ENCODE measurements at places on chromosomes 7 and 10. TPM values are rescaled to one million over a fixed set of nuclear protein-coding genes. Genes with fewer than 3 reads are reported as not detected.

- DNase-seq, result no peak
- H3K4me1 ChIP-seq, result no peaks in the 10 kb centered on the region
- no peak overlapping the region for H3K4me3 ChIP-seq
- H3K27ac ChIP-seq, result no peak overlapping the region
- H3K36me3 ChIP-seq, result no peaks in the 10 kb centered on the region
These were observed 70.5 kb upstream of the ADGRA1 start for GRCh38 chr10:133017203-133017601.

- no peaks in the 10 kb centered on the region for H3K27me3 ChIP-seq
- H3K36me3 ChIP-seq, result no peaks in the 10 kb centered on the region
- no peaks in the 10 kb centered on the region for H3K4me1 ChIP-seq
These were observed 14.0 kb downstream of the CYP3A7 start for GRCh38 chr7:99720800-99721595.

DNA sequence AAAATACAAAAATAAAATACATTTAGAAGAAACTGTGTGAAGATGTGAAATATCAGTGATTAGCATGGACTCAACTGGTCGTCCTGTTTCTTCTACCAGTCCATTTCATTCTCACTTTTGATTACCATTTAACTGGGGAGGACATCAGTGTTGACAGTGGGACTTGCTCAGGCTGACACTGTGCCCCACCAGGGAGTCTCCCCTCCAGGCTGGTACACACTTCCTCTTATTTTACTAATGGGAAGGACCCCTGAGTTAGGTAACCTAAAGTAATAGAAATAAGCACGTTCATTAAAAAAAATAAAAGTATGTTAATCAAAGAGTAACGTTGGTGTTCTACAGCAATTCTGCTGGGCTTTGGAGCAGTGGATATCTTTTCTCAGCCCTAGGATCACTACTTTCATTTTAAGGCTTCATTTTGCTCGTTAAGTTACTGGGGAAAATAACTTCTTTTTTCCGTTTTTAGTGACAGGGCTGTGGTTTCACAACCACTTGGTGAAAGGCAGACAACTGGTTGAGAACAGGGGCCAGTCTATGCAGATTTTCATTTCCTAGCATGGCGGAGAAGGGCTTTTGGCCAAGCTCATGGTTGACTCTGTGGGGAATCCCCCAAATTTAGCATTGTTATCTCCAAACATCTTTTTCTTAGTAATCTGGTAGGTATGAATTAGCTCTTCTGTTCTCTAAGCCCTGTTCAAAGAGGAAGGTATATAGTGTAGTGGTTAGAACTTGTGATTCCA, 2.1 kb downstream of the SNX10 start:
- H3K27me3 ChIP-seq, result no peaks in the 10 kb centered on the region
- H3K4me3 ChIP-seq, result no peak overlapping the region
- H3K4me1 ChIP-seq, result peaks cover 13% of the 10 kb centered on the region
- no peak for DNase-seq

DNA sequence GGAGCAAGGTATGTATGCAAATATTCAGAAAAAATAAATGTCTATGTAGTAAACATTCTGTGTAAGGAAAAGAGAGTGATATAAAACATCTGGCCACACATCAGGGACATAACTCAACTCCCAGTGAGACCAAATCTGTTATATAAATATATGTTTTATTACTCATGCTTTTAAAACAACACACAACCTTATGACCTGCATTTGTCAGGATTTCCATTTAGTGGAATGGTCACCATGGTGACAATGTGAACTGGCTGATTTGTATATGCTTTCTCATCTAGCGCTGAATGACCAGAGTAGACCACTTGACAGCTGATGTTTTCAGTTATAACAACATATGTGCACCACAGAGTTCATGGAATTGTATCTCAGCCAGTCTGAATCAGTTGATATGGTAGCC, 551.7 kb downstream of the HTR7 start:
- no peak overlapping the region for H3K4me3 ChIP-seq
- H3K27me3 ChIP-seq, result no peaks in the 10 kb centered on the region
- H3K27ac ChIP-seq, result no peak overlapping the region
- no peaks in the 10 kb centered on the region for H3K4me1 ChIP-seq
- no peaks in the 10 kb centered on the region for H3K36me3 ChIP-seq

DNA sequence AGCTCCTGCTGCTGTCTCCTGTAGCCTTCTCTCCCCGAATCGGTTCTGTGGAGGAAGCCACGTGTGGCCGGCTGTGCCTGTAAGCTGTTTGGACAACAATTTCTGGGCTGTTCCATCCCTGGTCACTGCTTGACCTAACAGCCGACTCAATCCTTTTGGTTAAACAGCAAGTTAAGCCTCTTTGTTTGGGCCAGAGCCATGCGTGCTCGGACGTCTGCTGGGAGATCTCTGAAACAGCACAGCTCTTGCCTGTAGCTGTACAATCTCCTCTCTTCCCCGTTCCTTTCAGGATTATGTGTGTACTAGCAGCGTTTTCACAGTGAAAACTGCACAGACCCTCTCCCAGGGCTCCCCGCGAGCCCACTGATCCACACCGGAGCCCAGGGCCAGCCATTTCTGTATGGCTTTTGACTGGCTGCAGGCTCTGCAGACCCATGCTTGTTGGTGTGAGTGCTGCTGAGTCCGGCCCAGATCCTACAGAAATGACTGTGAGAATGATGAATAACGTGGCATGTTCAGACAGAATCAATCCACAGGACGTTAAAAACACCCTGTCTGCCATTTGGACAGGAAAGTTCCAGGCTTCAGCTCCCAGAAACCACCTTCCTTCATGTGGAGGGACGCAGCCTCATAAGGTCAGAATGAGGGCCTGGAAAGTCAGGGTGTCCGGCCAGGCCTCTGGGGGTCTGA, 428.6 kb upstream of the ADARB2 start:
- H3K4me3 ChIP-seq, result no peak overlapping the region
- no peaks in the 10 kb centered on the region for H3K4me1 ChIP-seq
- no peak overlapping the region for H3K27ac ChIP-seq
- no peaks in the 10 kb centered on the region for H3K36me3 ChIP-seq
- peaks cover 11% of the 10 kb centered on the region for H3K27me3 ChIP-seq

DNA sequence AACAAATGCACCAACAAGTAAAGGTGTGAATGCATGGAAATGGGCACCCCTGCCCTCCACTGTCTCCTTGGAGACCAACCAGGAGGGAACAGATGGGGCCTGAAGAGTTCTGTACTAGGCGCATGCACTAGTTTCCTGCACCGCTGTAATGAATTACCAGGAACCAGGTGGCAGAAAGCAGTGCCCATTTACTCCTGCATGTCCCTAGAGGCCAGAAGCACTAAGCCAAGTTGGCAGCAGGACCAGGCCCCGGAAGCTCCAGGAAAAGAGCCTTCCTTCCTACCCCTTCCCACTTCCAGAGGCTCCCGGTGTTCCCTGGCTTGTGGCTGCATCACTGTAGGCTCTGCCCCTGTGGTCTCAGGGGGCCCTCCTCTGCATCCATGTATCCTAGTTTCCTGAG, 237.5 kb upstream of the PPP2R2D start:
- H3K4me1 ChIP-seq, result no peaks in the 10 kb centered on the region
- H3K36me3 ChIP-seq, result no peaks in the 10 kb centered on the region
- no peak overlapping the region for H3K27ac ChIP-seq

DNA sequence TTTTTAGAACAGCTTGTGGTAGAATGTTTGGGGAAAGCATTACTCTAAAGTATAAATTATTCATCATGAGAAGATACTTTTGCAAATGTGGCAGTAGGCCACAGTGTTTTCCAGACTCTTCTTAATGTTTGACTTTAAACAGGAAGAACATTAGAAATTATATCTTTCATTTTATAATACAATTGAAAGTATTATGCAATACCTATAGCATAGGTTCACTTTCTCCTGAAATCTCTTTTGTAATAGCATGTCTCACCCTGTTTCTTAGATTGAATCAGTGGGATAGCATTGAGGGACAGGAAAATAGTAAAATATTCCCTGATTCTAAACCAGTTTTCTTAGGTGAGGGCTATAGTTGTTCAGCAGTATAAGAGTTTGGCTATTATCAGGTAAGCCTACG, 23.1 kb downstream of the ANKIB1 start:
- H3K27ac ChIP-seq, result no peak overlapping the region
- no peak overlapping the region for H3K4me3 ChIP-seq
- H3K27me3 ChIP-seq, result no peaks in the 10 kb centered on the region
- no peaks in the 10 kb centered on the region for H3K4me1 ChIP-seq

GRCh38 chr7:45237788-45238461, 80.3 kb downstream of the RAMP3 start:
- DNase-seq, result no peak
- H3K27ac ChIP-seq, result no peak overlapping the region

DNA sequence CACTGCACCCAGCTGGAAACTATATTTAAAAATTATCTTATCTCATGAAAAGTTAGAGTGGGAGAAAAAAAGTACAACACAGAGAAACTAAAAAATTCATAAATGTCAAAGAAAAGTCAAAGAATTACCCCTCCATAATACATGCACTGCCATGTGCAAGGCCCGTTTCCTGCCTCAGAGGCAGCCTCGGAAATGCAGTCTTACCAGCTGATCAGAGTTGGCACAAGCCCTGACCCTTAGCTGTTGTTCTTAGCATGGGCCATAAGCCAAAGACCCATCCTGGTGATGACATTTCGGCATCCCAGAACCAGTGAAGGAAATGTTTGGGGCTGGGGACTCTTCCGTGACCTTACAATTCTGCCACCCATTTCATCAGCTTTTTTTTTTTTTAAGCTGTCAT, 21.6 kb downstream of the RBM48 start:
- no peak for DNase-seq
- no peaks in the 10 kb centered on the region for H3K27me3 ChIP-seq
- no peak overlapping the region for H3K27ac ChIP-seq
- H3K36me3 ChIP-seq, result no peaks in the 10 kb centered on the region

- H3K4me1 ChIP-seq, result no peaks in the 10 kb centered on the region
- no peak for DNase-seq
- H3K36me3 ChIP-seq, result no peaks in the 10 kb centered on the region
- H3K27me3 ChIP-seq, result no peaks in the 10 kb centered on the region
- H3K27ac ChIP-seq, result no peak overlapping the region
These were observed 202.0 kb upstream of the DGKB start for GRCh38 chr7:15104411-15105092.

The HOXA13 gene
- 0.35 TPM for total RNA-seq

The LRGUK gene
- total RNA-seq, result 0.60 TPM

The PHYHIPL gene
- not detected for total RNA-seq

The HOXA10 gene
- total RNA-seq, result not detected

The CUBN gene
- 0.07 TPM for total RNA-seq

The IL6 gene
- 1.4 TPM for total RNA-seq

The PHKG1 gene
- total RNA-seq, result 3.9 TPM
